ENCODE measurements at places on chromosomes 7 and 10. TPM values are rescaled to one million over a fixed set of nuclear protein-coding genes. Genes with fewer than 3 reads are reported as not detected.

Gene SH2B2
- total RNA-seq, result not detected

Gene PIK3AP1
- total RNA-seq, result 6.4 TPM

Gene SPDYE1
- not detected for total RNA-seq

Gene COBL
- 114 TPM for total RNA-seq

Gene FOXI2
- not detected for total RNA-seq

Gene FBXO24
- total RNA-seq, result not detected

DNA sequence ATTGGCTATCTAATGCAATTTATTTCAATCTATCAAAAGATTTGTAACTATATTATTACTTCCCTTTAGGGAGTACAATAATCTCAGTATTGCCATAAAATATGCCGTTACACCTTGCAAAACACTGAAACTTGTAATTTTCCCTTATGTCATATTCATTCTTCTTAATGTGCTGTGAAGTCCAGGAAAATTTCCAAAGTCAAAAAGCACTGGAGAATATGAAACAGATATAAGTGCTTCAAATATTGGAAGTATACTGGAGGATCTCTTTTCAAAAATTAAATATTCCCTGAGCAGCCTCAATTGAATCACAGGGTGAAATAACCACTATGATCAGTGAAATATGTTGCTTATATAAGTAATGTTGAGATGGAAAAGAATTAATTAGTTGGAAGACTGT lies 356.0 kb downstream of the PPP1R3A start:
- DNase-seq, result no peak

GRCh38 chr10:603745-604144 lies 85.7 kb downstream of the DIP2C start:
- DNase-seq, result no peak

GRCh38 chr10:48796713-48797245 lies 112.1 kb downstream of the WDFY4 start:
- DNase-seq, result no peak

GRCh38 chr7:22676385-22676784 lies 50.6 kb upstream of the IL6 start:
- DNase-seq, result no peak

GRCh38 chr7:22417349-22417748 lies 60.4 kb upstream of the RAPGEF5 start:
- no peak for DNase-seq

DNA sequence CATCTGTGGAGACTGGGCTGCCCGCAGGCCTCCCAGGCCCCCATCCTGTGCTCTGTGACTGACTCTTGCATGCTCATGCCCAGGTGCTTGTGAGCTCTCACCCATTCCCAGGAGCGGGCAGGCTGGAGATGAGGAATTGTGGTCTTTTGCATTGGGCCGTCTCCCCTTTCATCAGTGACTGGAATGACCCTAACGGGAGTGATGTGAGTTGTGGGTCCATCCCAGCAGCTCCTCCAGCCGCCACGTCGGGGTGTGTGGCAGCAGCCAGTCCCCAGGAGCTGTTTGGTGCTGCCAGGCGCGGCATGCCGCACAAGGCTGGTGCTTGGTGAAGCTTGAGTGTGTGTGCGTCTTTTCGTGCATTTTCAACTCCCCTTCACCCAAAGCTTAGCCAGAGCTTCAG lies 164.2 kb downstream of the ACTR3B start:
- no peak for DNase-seq

GRCh38 chr7:39526666-39527065 lies 39.5 kb upstream of the YAE1 start:
- no peak for DNase-seq

- peak; percentile 85 for DNase-seq
These were observed 13.1 kb downstream of the IFT22 start for GRCh38 chr7:101308245-101309085.

DNA sequence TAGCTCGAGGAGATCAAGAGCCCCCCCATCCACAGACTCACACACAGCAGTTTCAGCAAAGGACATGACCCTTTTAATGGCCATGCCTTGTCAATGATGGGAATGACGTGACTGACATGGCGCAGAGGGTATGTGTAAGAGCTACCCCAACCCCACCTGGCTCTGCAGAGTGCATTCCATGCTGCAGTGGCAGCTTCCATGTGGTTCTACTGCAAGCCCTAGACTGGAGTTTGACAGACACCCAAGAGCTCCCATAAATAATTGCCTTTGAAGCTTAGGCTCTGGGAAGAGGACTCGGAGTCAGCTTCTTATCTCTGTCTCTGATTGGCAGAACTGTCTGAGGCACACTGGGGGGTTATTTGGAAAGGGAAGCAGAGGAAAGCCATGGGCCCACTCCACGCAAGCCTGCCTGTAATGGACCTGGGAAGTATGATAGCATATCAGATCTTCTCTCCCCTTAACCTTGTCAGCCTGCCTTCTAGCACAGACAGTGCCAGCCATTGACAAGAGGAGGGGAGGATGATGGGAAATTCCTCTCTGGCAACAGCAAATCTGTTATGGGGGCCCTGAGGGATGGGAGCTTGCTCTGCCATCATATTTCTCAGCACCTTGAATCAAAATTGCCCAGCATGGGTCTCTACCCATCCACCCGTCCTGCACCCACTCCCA lies 478.5 kb upstream of the PODXL start:
- no peak for DNase-seq

GRCh38 chr10:15237351-15237750 lies 68.9 kb upstream of the NMT2 start:
- DNase-seq, result no peak

DNA sequence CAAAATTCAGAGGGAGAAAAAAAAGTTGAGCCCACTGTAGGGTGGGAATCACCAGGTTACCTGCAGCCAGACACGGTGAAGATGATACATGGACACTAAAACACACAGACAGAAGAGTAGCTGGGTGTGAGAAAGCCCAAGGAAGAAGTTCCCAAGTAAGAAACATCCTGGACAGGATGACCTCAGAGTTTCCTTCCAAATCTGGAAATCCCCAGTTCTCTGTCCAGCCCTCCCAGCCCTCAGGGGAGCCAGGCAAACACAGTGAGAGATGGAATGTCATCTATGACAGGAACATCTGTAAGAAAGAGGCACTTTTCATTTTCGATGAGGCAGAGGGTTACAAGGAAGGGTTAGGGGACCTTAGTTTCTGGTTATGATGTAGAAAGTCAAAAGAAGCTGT lies 125.1 kb upstream of the LYZL1 start:
- no peak for DNase-seq

DNA sequence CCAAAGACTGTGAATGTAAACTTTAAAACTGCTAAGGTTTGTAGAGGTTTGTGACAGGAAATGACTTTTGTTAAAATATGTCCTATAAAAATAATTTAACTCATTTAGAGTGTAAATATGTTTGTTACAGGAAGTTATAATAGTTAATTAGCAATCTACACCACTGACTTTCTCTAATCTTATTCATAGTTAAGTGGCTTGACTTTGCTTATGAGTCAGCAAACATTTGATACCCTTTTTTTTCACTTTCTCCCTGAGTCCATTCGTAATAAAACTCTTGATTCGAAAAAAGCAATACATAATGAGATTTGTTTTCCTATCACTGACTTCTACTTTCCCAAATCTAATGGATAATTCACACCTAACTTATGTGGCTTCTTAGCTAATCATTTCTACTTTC lies 317.7 kb upstream of the SEMA3C start:
- DNase-seq, result no peak

DNA sequence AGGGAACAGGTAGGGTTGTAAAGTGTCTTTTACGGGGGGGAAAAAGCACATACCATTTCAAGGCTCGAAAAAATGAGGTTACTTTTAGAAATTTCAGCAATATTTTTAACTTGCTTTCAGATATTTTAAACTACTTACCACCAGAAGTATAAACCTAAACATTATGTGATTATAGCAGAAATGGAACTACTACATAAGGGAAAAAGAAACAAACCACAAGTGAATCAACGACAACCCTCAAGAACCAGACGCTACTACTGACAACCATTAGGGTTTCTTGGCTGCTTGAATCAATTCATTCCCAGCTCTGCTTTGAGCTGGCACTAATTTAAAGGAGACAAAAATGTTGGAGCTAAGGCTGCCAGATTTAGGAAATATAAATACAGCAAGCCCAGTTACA lies 80.1 kb downstream of the ZFAND4 start:
- no peak for DNase-seq

DNA sequence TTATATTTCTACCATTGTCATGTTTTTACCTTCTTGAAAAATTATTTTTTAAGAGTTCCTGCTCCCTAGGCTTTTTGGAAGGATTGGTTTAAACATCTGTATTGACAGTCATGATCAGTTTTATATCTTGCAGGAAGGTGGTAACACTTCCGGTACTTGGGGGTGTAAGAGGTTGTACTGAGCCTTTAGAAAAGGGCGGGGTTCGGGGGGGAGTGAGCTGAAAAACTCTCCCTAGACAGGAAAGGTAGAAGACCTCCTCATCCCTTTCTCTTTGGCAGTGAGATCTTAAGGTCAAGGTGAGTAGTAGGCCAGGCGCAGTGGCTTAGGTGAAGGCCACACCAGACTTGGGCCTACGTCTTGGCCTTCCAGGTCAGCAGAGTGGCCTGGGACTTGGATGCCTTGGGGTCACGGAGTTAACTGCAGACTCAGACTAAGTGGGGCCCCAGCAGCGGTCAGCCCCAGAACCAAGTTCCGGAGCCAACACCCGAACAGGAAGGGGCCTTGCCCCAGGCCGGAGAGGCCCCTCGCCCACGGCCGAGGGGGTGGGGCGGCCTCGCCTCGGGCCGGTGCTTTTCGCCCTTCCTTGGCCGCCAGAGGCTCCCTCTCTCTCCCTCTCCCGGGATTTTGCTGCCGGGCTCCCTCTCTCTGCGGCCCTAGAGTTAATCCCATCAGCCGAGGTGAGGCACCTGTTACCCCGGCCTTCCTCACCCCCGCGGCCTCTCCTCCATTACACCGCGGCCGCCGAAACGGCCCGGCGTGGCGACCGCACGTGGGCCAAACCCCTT lies at the start of gene PPP1R9A:
Gene PPP1R9A, plus strand, starts transcription at position 569 of the 785 bp plus-strand sequence. CDS start 2,520 bp downstream, outside the sequence.
- peak; percentile 61 for DNase-seq

DNA sequence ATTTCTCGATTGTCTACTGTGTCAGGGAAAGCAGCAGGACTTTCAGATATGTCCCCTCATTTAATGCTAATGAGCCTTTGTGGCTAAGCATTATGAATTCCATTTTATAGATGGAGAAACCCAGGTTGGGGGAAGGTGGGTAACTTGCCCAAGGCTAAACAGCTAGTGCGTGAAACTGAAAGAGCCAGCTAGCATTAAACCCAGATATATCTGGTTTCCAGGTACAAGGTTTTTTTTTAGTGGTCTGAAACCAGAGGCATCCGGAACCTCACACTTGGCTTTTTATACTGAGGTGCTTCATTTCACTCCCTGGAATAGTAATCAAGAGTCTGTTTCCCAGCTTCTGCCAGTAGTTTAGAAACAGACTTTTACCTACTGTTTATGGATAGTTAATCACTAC lies 694.8 kb downstream of the PHTF2 start:
- DNase-seq, result no peak

DNA sequence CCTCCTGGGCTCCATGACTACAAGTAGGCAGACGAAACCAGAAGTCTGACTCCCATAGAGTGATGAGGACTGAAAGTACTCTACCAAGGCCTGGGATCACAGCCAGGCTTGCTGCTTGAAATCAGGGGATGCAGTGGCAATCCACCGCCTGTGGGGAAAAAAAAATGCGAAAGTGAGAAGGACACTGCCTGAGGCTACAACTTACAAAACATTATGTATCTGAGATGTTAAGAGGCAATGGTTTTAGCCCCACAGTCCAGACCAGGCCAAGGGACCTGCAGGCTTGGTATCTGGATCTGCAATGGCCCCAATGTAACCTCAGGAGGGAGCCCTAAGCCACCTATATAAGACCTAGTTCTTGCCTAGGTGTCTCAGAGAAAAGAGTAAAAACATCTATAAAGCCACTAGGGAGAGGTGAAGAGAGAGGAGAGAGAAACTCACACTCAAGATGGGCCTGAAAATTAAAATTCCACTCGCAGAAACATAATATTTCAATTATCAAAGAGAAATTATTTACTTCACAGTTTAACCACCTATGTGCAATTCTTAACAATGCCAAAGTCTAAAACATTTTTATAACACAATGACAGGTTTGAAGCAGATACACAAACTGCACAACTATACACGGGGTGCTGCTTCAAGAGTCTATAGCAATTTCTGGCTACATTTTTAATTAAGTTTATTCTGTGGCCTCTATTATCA lies 13.9 kb downstream of the DNAJC1 start:
- peak; percentile 39 for DNase-seq

GRCh38 chr10:13701157-13701919 lies 114.6 kb downstream of the PRPF18 start:
- no peak for DNase-seq

All from transverse colon (tissue), 4 donors.